ENCODE measurements at places on chromosomes 4 and X.

GRCh38 chr4:8289151-8289750 is 19.7 kb downstream of the HTRA3 start:
- no peak for DNase-seq

GRCh38 chr4:108224611-108225053 is 55.9 kb upstream of the LEF1 start:
- no peak for DNase-seq

DNA sequence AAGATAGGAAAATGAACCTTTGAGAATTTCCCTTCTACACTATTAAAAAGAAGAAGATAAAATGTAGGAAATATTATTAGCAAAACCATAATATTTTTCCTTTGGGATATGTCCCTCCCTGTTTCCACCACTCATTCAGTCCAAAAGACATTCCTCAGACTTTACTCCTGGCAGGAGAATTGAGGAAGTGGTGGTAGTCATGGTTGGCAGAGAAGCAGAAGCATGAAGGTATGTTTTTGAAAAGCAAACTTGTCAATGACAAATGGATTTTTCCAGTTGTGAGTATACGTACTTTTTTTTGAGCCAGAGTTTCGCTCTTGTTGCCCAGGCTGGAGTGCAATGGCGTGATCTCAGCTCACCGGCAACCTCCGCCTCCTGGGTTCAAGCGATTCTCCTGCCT is 13.7 kb downstream of the STAG2 start:
- no peak for DNase-seq

DNA sequence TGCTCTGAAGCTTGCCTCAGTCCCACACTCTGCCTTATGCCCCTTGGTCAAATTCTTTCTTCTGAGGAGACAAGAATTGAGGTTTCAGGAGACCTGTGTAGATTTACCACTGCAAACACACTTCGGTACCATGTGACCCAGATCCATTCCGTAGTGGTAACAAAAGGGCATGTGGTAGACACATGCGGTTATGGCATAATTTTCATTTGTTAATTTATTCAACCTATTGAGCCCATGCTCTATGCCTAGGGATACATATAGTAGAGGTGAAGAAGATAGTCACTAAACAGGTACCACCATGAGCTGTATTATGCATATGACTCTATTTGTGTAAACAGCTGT is 190.9 kb downstream of the NDST4 start:
- no peak for DNase-seq

DNA sequence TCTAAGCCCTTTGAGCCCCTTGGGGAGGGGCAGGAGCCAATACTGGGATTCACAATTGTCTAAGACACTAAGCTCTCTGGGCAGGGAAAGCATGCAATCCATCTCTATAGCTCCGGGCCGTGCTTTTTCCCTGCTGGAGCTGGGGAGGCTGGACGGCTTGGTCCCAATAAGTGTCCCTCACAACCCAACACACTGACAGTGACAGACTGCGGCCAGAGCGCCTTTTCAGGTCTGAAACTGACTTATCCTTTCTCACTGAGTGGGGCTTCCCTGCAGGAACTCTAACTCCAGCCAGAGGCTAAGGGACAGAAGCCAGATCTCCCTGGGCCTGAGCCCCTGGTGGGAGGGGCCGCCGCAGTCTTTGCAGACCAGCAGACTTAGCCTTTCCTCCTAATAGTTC is 146.6 kb upstream of the PBDC1 start:
- no peak for DNase-seq

DNA sequence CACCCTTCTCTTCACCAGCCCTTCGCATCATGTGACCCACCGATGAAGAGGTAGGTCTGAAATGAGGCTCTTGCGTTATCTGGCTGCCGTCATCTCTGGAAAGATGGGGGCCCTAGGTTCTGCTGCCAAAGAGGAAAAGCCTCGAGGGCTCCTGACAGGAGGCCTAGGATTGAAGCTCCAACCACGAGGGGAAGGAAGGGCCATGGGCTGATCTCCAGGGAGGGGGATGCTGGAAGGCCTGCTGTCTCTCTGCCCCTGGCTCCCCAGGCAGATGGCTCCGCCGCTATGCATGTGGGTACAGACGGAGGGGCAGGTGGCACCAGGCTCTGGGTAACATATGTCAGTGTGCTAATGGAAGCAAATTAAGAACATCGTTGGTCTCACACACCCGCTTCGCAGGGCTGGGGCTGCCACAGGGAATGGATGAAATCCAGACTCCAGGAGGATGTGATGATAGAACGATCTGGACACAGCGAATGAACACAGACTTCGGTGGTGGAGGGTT is 44.9 kb downstream of the AFAP1 start:
- no peak for DNase-seq

- no peak for DNase-seq
Observed at GRCh38 chrX:34365471-34365870, 233.4 kb upstream of the FAM47A start.

GRCh38 chrX:48961585-48962091 is 4.2 kb upstream of the OTUD5 start:
- DNase-seq, result no peak

DNA sequence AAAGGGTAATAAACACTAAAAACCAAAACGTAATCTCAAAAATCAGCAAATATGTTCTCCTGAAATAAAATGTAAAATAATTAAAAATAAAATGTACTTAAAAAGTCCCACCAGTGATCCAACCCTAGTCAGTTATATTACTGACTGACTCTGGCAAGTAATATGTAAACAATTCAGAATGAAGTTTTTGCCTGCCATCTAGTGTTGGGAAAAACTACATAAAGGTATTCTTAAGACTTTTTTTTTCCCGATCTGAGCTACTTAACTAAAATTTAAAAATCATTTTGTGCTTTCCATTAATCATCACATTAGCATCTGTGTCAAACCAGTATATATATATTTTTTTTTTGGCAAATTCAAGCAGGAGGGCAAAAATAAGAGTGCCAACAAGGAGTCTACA is 24.0 kb downstream of the RCHY1 start:
- DNase-seq, result no peak

DNA sequence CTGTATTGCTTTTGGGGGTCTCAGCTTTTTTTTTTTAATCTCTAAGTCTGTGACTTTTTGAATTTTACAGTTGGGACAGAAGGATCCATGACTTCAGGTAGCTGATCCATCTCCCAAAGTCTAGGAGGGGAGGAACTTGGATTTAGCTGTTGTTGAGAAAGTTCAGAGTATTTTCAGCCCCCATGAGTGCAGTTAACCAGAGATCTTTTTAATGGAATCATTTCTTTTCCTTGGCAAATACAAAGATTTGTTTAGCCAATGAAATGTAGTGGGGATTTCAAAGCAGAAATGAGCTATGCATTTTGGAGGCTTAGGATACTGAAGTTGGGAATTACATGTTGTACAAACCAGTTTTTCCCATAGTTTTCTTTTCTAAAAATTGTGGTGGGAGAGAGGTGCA is 18.1 kb downstream of the FNIP2 start:
- no peak for DNase-seq

DNA sequence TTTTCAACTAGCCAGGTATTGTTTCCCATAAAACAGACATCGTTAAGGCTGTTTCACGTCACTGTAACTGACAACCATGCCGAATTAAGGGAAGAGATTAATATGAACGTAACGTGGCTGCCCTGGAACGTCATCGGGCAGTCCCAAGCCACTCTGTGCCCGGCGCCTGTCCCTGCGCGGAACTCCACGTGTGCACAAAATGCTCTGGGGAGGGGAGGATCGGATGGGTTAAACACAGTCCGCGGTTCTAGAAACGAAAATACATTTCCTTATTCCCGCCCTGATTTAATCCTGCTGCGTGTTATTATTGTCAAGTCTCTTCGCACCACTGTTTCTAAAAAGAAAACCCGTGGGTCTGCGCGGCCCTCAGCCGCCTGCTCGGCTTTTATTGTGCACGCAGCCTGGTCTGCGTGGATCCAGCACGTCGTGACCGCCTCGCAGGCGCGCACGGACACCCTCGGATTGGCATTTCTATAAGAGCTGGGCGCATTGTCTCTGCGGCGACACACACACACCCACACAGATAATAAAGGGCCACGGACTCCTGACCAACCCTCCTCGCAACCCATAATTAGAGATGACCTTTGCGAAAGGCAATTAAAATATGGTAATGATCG is 69.6 kb upstream of the BCOR start:
- DNase-seq, result no peak

- DNase-seq, result no peak
Observed at GRCh38 chrX:125727117-125727516, 407.4 kb downstream of the TEX13C start.

- no peak for DNase-seq
Observed at GRCh38 chr4:107261241-107261874, 225.2 kb upstream of the DKK2 start.

- no peak for DNase-seq
Observed at GRCh38 chr4:138512756-138513155, 270.6 kb upstream of the SLC7A11 start.

GRCh38 chrX:56233100-56233499 is 944 bp downstream of the KLF8 start:
- DNase-seq, result no peak

GRCh38 chr4:113591982-113592381 is 169.6 kb downstream of the CAMK2D start:
- no peak for DNase-seq

- no peak for DNase-seq
Observed at GRCh38 chr4:13553081-13553480, 8.8 kb upstream of the NKX3-2 start.

- DNase-seq, result no peak
Observed at GRCh38 chr4:109614466-109614865, 54.4 kb downstream of the MCUB start.

DNA sequence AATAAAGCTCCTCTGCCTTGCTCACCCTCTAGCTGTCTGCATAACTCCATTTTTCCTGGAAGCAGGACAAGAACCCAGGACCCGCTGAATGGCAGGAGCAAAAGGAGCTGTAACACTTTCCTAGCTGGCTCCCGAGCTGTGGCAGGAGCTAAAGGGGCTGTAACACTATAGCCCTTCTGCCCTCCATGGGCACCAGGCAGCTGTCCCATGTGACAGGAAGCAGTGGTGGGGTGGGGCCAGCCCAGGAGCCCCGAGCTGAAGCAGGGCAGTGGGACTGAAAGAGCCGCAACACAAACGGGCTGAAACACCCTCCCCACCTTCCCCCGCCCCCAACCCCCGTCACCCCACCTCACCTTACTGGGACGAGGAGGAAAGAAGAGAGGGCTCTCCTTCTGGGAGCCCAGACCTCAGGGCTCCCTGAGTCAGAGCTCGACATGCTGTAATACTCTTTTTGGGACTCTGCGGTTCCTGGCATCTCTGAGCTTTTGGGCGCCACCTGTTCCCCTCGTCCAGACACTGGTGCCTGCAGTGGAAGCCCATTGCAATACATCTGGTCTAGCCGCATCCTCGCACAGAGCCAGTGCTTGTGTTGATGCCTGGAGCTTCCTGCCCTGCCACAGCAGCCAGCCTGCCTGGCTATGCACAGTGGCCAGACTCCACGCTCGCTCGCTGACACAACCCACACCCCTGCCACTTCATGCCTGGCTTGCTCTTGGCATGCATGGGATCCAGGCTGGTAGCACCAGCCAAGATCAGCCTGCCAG is 39.4 kb downstream of the PPM1K start:
- DNase-seq, result peak; percentile 9

DNA sequence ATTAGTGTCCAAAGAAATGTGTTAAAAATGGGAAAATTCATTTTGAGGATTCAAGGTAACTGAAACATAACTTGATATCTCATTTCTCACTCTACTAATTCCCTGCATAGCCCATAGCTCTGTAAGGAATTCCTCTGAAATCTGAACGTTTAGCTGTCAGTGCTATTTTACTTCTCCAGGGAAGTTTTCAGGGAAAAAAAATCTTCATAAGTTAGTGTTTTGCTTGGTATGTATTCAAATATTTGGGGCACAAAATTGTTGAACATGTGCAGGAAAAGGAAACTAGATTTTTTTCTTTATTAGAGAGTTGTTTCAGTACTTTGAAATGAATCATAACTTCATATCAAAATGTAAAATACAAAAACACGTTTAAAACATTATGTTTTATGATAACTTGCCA is 891.4 kb downstream of the CENPC start:
- no peak for DNase-seq

GRCh38 chrX:2425286-2426071 is 75.3 kb downstream of the DHRSX start:
- DNase-seq, result no peak

DNA sequence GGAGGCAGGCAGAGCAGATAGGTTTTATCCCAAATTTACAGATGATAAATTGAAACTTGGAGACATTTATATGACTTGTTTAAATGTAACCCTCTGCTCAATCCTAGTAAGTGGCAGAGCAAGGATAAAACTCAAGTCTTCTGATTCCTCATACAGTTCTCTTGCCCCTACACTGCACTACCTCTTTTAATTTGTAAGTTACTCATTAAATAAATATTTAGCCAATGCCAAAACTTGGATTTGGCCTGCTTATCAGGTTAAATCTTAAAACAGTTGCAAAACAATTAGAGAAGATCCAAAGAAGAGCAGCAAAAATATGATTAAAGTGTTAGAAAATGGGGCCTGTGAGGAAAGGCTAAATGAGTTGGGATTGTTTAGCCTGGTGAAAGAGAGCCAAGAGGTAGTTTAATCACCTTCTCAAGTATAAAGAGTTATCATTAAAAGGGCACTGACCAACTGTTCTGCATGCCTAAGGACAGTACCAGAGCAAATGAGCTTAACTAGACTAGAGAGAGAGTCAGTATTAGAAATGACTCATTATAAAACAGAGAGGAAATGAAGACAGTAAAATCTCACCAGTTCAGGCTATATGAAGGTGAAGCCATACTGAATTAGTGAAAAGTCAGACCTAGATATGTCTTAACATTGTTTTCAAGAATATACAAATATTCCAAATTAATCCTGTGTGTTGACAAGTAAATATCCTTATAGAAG is 146.3 kb downstream of the GRIA3 start:
- no peak for DNase-seq

- DNase-seq, result no peak
Observed at GRCh38 chrX:43618366-43619205, 37.5 kb upstream of the MAOA start.

- no peak for DNase-seq
Observed at GRCh38 chrX:37755025-37755424, 24.8 kb upstream of the CYBB start.

- DNase-seq, result no peak
Observed at GRCh38 chr4:22356987-22357596, 158.8 kb downstream of the ADGRA3 start.

- DNase-seq, result no peak
Observed at GRCh38 chrX:105647749-105648148, 174.6 kb upstream of the NRK start.

- no peak for DNase-seq
Observed at GRCh38 chr4:175998782-175999181, 66.9 kb upstream of the WDR17 start.

DNA sequence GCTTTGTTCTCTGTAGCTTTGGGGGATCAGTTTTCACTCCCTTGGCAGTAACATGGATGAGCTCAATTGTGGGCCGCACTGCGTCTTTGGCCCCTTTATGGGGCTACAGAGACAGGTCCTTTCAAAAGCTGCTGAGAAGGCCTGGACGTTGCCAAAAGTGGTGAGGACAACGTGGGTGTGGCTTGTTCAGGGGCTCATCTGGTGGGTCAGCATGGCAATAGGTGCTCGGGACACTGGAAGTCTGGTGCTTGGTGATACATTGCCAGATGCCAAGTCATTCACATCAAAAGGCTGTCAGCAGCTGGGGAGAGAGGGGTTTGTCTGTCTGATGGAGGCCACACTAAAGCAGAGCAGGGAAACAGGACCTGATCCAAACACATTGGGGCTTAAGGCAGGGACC is 149.8 kb upstream of the EOLA2 start:
- DNase-seq, result no peak
